ENCODE measurements at places on chromosomes 6 and 20. TPM values are rescaled to one million over a fixed set of nuclear protein-coding genes. Genes with fewer than 3 reads are reported as not detected.

DNA sequence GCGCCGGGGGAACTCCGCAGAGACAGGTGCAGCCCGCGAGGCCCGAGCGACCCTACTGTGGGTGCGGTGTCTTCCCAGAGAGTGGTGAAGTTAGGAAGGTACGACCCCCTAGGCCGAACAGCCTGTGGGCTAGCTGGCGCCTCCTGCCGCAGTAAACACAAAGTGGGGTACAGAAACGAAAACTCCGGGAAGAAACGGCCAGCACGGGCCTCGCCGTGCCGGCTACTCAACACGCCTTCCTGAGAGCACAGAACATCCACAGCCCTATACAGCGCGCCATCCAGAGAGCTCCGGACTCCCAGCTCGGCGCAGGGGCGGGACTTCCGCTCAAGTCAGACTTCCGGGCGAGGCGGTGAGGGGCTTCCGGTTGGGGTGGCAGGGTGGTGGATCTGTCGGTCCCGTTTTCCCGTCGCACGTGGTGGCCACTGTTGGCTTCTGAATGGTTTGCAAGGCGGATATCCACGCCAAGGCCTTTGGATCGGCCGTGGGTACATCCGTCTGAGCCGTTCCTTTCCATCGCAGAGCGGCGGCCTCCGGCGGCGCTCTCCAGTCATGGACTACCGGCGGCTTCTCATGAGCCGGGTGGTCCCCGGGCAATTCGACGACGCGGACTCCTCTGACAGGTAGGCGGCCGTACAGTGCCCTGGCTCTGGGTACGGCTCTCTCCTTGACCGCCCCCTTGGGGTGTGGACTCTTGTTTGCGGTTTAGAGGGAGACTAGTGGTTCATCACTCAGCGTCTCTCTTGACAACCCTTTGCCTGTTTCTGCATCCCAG, at the start of the genes CAGE1 and RIOK1:
TSS of gene CAGE1 (minus strand) at position 292 of the 775 bp plus-strand sequence. CDS start 2,569 bp downstream, outside the sequence.
TSS of gene RIOK1 (plus strand) at position 358 of the 775 bp plus-strand sequence. CDS start at position 553, 195 bp downstream.
- peaks cover 45% of the 10 kb centered on the region for H3K4me1 ChIP-seq
- peak within 1 kb of the TSS; percentile 93 for H3K4me3 ChIP-seq
- H3K27ac ChIP-seq = peak within 1 kb of the TSS; percentile 94
- H3K27me3 ChIP-seq = no peaks in the 10 kb centered on the region
- H3K36me3 ChIP-seq = peaks cover 9% of the 10 kb centered on the region
- DNase-seq = peak; percentile 96

- peaks cover 19% of the 10 kb centered on the region for H3K4me1 ChIP-seq
- H3K4me3 ChIP-seq = no peak overlapping the region
- no peak for DNase-seq
- peaks cover 19% of the 10 kb centered on the region for H3K36me3 ChIP-seq
Observed at GRCh38 chr6:142185641-142186040, 38.6 kb downstream of the VTA1 start.

DNA sequence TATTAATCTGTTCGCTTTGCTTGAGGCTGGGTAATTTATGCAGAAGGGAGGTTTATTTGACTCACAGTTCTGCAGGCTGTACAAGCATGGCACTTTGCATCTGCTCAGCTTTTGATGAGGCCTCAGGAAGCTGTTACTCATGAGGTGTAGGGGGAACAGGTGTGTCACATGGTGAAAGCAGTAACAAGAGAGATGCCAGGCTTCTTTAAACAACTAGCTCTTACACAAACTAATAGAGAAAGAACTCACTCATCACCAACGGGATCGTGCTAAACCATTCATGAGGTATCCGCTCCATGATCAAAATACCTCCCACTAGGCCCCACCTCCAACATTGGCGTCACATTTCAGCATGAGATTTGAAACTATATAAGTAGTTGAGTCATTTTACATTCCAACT, 34.4 kb upstream of the GCLC start:
- no peak overlapping the region for H3K4me3 ChIP-seq
- DNase-seq = no peak
- peaks cover 33% of the 10 kb centered on the region for H3K4me1 ChIP-seq
- H3K27ac ChIP-seq = no peak overlapping the region

DNA sequence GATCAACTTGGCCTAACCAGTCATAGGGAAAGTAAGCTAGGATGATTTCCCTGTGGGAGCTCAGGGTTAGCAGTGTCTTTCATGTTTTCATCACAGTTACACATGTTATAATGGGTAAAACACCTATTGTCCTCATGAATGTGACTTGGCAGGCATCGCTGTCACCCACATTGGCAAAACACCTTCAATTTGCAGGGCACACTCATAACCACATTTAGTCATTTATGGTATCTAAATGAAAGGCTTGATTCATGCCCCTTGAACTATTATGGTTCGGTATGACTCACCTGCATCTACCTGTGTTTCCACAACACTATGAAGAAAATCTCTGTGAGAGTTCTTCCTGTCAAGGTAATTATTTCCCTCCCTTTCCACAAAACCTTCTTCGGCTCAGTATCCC, 49.2 kb downstream of the FRK start:
- H3K27me3 ChIP-seq = no peaks in the 10 kb centered on the region
- DNase-seq = no peak
- no peak overlapping the region for H3K4me3 ChIP-seq

The MARCKS gene
- total RNA-seq = 162 TPM

The LINC00237 gene
- not detected for total RNA-seq

All from HFFc6 (cell line).